Activated T-cell treated with anti-CD3 and anti-CD28 coated beads for 1 hour (primary cell): ENCODE measurements at places on chromosomes 5 and 9.

GRCh38 chr5:177194268-177194667 is 60.7 kb downstream of the NSD1 start:
- DNase-seq = no peak

DNA sequence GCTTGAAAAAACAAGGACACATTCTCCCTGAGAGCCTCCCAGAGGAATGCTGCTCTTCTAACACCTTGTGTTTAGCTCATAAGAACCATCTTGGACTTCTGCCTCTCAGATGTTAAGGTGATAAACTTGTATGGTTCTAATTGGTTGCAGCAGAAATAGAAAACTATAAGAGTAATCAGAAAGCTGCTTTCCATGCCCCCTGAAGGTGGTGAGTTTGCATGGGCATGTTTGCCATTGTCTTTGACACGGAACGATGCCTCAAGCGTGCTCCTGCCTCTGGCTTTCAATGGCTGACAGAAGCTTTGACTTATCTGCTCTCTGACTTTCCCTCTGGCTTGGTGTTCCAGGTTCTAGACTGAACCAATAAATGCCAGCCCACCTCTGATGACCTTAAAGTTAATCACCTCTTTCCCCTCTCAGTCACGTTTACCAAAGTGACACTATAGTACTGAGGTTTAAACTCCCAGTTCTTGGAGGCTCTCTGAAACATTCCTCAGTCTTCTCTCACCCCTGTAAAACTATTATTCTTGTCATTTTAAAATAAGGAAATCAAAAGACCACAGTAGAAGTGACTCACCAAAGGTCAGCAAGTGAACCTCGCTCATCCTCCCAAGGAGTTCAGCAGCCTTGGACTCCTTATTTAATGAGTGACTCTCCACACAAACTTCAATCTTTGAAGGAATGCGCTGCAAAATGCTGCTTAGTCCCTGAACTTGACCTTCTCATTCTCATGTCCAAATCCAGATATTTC is 103.6 kb downstream of the PIK3R1 start:
- no peak for DNase-seq

- DNase-seq = no peak
These were observed 542 bp downstream of the FKBP15 start for GRCh38 chr9:113220467-113221002.

- DNase-seq = no peak
These were observed 169.5 kb upstream of the DMRT1 start for GRCh38 chr9:671997-672396.

DNA sequence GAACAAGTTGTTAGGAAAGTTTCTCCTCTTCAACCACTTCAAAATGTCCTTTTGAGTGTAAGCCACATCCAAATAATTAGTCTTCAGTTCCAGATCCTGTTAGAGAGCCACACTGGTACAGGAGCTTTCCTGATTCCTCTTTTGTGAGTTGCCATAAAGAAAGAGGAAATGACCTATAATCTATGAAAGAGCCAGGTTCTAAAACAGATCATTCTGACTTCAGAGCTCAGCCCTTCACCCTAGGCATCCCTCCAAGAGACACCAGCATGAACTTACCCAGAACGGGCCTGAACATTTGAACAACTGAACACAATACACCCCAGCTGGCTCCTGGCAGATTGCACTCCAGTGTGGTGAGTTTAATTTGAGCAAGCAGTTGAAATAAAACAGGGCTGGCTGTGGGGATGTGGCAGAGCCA is 25.7 kb downstream of the SLC1A1 start:
- DNase-seq = no peak

DNA sequence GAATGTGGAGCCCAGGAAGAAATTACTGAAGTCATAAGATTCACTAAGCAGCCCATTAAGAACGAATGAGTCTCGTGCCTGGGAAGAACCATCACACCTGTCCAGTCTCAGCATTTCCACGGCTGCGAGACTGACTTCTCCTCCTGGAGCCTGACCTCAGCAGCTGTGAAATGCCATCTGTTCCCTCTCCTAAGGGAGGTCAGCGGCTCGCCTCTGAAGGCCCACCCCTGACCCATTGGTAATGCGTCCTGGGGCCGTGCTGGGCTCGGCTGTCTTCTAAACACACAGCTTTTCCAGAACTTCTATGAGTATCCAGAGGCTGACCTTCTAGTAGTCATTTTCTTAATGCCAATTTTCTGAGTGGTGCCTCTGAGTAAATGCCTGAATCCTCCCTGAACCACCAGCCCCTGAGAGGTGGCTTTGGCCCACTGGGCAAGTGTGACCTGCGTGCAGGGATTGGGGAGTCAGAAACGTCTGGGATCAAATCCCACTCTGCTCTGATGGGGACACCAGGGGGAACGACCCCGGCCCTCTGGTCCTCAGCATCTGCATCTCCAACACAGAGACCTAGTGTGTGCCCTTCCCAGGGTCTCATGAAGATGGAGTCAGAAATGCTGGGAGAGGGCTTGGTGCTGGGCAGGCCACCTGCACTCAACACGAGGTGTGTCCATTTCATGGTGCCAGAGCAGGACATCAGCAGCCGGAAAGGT is 5.7 kb downstream of the SLC6A3 start:
- no peak for DNase-seq

- DNase-seq = no peak
These were observed 539.2 kb downstream of the ACTL7B start for GRCh38 chr9:108316630-108317029.

GRCh38 chr9:30089428-30089827 is 2295.0 kb upstream of the ACO1 start:
- DNase-seq = no peak

DNA sequence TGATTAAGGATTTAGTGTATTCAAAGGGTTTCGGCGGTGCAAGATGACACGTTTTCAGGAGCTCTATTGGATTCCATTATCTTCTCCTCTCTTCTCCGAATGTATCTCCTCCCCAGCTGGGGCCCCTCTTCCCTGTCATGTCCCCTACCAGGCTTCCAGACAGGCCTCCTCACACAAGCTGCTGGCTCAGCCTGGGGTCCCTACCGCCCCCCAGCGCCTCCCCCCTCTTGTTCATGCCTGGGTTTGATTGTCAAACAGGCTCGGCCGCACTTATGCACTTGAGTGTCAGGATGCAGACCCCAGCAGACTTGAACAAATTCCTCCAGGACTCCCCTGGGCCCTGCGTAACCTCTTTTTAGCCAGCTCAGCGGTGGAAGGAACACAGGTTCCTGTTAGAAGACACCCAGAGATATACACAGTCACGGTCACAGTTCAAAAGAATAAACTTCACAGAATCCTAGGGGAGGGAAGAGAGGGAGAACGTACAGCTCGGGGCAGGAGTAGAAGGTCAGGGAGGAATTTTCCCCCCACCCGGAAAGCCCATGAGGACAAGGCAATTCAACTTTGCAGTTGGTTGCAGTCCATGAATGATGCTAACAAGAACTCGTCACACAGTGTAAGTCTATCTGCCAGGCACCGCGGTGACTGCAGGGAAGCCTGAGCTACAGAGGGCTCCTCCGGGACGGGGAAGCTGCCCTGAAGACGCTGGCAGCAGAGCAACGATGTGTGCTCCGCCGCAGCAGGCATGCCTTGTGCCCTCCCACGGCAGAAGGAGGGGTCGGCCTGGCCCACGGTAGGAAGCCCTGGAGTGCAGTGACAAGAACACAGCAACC is 560.0 kb downstream of the BNC2 start:
- DNase-seq = no peak
